ENCODE measurements at places on chromosomes 12 and 14.

DNA sequence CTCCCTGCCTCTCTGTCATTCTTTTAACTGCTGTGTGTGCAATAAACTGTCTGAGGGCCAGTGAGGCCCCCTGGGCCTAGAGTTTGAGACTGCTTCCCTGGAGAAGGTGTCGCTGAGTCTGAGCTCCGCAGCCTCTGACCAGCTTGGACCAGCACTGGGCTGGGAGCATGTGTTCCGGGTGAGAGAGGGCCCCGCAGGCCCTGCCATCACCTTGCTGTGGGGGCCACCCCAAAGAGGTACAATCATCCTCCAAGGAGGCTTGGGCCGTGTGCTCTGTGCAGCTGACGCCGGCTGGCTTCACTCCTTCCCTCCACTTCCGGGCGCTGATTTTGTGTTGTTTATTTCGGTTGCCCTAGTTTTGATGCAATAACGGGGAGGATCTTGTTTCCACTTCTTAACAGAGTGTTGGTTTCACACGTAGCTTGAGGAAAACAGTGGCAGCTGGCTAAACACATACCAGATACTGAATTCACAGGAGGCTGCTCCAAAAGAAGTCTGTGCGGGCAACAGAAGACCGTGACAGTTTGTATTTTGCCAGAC, 121.6 kb downstream of the TMEM132C start:
- DNase-seq: no peak

GRCh38 chr12:1174659-1175058, 183.6 kb downstream of the ERC1 start:
- DNase-seq: no peak

DNA sequence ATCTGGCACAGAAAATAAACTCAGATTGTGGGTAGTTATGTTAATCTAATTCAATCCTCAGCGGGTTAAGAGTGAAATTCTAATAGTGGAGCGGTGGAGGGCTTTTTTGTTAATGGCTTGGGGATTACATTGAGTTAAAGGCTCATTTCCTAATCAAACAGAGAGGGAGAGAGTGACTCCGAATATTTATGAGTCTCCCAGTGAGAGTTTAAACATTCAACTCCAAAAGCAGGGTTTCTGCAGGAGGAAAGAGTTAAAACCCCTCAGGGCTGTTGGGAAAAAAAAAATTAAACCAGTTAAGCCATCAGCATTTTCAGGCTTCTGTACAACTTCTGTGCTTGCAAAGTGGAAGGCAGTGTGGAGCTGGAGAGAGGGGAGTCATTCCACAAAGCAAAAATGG, 62.1 kb upstream of the ESRRB start:
- DNase-seq: no peak

DNA sequence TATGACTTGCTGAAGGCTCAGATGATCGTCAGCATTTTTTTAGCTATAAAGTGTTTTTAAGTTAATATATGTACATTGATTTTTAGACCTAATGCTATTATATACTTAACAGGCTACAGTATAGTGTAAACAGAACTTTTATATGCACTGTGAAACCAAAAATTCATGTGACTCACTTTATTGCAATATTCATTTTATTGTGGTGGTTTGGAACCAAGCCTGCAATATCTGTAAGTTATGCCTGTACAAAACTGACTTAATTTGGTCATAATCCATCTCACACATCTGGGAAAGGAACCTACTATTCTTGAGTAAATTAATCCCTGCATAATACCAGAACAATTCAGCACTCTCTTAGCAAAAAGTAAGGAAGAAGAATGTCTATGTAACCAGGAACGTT, 390.7 kb downstream of the SYT1 start:
- no peak for DNase-seq

- no peak for DNase-seq
Measured at GRCh38 chr12:104339663-104340062, 36.1 kb downstream of the EID3 start.

- peak; percentile 47 for DNase-seq
Measured at GRCh38 chr14:53109105-53110041, 43.8 kb downstream of the DDHD1 start.

- no peak for DNase-seq
Measured at GRCh38 chr12:40581889-40582288, 110.3 kb upstream of the CNTN1 start.

- no peak for DNase-seq
Measured at GRCh38 chr12:93360688-93361087, 17.0 kb upstream of the NUDT4 start.

DNA sequence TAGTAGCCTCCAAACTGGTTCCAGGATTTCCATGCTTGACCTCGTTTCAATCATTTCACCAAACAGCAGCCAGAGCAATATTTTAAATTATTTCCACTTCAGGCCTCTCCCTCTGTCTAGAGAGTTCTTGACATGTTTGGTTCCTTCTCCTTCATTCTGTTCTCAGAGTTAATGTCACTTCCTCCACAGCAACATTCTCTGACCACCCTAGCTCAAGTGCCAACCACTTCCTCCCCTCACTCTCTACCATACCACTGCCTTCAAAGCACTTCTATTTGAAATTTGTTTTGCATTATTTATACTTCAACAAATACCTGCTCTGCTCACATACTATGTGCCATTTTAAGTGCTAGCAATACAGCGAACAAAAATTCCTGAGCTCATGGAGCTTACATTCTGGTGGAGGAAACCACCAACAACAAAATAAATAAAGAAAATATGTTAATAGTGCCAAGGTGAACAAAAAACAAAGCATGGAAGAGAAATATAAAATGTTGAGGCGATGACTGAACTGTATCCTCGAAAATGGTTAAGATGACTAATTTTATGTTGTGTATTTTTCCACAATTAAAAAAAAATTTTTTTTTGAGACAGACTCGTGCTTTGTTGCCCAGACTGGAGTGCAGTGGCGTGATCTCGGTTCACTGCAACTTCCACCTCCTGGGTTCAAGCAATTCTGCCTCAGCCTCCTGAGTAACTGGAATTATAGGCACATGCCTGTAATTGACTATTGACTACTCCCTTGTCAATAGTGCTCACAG, 17.3 kb downstream of the BAZ1A start:
- DNase-seq: no peak

DNA sequence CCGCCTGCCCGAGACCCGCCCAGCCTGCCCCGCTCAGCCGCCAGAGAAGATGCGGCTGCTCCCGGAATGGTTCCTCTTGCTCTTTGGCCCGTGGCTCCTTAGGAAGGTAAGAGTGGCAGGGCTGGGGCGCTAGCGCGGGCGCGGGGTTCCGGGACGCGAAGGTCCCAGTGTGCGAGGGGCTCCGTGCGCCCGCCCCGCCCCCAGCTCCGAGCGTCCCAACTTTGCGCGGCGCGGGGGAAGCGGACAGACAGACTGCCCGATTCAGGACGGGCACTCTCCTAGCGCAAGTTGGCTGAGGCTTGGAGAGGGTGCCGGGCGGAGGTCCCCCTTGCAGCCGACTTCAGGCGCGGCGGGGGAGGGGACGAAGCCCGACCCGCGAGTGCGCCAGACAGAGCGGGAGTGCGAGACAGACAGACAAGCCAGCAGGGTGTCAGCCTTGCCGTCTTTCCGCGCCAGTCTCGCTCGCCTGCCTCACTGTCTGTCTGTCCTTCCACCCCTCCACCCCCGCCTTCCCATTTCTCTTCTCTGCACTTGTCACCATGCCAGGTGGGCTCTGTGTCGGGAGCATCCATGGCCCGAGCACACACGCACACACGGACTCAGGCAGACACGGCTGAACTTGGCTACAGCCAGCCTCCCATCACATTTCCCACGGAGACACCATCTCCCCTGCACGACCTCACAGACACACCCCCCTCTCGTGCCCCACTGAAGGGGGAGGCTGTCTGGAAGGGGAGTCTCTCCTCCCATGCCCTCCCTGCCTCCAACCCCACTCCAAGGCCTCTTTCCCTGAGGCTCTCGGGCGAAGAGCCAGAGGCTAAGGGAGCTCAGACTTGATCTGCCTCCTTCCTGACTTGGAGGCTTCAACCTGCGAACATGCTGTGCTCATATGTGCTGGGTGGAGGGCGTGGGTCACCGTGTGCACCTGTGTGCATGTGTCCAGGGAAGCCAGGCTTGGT, 606 bp downstream of the NXPH4 start:
- no peak for DNase-seq

DNA sequence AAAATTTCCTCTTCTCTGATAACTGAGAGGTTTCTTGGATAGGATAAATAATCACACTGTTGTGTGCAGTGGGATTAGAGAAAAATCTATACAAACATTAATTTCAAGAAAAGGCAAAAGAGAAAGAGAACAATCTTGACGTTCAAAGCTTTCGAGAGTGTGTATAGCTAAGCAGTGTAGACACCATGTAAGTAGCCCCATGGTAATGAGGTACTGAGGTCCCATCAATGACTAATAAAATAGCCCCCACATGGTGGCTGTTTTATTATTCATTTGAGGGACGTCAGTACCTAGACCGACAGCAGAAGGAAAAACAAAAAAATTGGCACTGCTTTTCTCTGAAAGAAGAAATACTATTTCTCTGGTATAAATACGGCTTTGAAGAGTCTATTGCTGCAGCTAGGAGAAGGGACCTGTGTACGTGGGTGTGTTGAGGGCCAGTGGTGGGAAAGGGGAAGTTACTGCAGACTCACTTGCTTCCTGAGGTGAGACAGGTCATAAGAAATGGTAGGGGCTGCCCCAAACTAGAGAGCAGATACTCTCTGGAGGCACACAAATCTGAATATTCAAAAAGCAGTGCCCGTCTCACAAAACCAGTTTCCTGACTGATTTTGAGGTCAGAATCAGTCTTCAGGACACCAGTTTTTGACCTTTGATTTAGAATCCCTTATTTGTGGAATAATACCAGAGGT, 339.8 kb downstream of the EMP1 start:
- no peak for DNase-seq

DNA sequence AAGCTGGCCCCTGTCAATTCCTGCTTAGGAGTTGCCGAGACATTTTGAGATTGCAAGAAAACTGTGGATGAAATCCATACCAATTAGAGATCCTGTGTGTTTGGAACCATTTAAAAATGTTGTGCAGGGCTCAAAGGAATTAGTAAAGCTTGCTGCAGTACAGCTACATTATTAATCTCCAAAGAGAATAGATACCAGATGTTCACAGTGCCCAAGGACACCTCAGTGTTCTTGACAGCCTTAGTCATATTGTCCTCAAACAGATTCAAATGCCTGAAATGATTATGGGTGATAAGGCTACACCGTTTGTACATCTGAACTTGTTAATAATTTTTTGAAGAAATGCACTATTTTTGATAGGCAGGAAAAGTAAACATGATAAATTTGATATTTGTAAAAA, 164.6 kb downstream of the MSRB3 start:
- no peak for DNase-seq

GRCh38 chr14:24234095-24235005, 1.6 kb downstream of the GMPR2 start:
- no peak for DNase-seq

DNA sequence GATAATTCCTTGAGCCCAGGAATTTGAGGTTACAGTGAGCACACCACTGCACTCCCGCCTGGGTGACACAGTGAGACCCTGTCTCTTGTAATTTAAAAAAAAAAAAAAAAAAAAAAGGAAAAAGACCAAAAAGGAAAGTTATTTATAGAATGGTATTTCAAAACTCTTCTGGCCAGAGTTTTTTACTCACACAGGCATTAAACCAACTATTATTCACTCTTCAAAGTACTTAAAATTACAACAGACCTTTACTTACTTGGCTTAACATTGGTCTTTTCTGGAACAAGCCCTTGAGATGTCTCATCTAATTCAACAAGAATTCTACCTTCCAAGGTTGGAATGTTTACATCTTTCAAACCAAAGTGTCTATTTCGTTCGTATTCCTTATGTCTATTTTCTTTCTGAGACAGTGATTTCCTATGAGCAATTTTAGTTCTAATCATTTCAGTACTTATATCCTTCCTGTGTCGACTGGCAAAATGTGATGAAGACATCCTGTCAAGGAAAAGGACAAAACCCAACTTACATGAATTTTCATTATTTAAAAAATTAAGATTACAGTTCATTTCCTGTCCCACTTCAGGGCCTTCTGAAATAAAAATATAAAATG, 2.6 kb downstream of the DLGAP5 start:
- no peak for DNase-seq

GRCh38 chr12:59168647-59169046, 248.3 kb upstream of the LRIG3 start:
- no peak for DNase-seq

GRCh38 chr12:54197010-54197409, 8.2 kb upstream of the SMUG1 start:
- DNase-seq: no peak

DNA sequence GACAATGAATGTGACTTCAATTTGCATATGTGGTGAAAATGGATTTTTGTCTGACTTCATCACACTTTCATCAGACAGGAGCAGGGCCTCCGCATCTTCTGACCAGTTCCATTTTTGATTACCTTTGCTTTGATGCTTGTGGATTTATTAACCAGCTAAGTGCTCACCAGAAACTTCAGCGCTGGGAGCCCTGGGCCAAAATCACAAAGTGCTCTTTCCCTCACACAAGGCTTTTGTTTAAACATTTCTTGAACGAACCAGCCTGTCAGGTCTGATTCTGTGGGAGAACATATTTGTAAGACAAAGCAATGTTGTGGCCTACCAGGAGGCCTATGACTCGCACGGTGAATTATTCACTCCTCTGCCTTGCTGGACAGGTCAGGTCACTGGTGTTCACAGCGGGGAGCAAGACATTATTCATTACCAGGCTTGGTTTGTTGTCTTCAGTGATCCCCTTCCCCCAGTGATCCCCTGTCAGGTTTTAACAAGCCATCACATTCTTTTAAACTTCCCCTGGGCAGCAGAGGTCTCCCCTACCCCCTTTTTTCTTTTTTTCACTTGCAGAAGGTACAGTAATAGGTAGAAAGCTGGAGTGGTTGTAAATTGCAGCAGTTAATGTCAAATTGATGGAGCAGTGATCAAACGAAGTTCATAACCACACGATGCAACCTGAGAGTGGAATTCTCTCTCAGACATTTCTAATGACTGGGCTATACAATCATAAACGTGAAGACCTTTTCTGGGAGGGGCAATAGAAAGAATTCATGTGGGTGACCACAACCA, 167.5 kb upstream of the PRICKLE1 start:
- DNase-seq: no peak

DNA sequence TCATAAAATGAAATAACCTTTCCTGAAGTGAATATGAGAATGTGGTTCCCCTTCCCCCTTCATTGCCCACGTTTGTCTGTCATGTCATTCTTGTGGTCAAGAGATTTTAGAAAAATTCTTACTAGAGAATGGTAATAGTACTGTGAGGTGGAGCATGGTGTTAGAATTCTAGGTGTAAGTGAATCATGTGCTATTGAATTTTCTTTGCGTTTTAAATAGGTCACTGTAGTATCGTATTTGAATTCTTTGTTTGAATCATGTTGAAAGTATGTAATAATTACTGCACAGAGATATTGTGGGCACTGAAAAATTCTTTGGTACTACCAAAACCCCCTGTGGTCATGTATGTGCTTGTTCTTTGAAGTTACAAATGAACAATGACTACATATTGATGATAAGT, 49.9 kb downstream of the FUT8 start:
- no peak for DNase-seq

Data from activated CD4-positive, alpha-beta T cell treated with anti-CD3 and anti-CD28 coated beads for 24 hours (primary cell).